ENCODE measurements at places on chromosomes 11 and 22. TPM values are rescaled to one million over a fixed set of nuclear protein-coding genes. Genes with fewer than 3 reads are reported as not detected.

Gene PRG2
- total RNA-seq: not detected

Gene TENM4
- total RNA-seq: 60.8 TPM

Gene ARFGAP3
- total RNA-seq: 23.9 TPM

Gene NFAM1
- total RNA-seq: 2.9 TPM

Data from dorsolateral prefrontal cortex (tissue), 122 donors.